ENCODE measurements at places on chromosomes 6 and 20. TPM values are rescaled to one million over a fixed set of nuclear protein-coding genes. Genes with fewer than 3 reads are reported as not detected.

The TRDN gene
- total RNA-seq, result not detected

- DNase-seq, result no peak
These were observed 14.8 kb downstream of the AKAP12 start for GRCh38 chr6:151254451-151255081.

- no peak for DNase-seq
These were observed 1.7 kb upstream of the CST4 start for GRCh38 chr20:23690581-23690980.

The POU5F1 gene
- 1.7 TPM for total RNA-seq

GRCh38 chr6:144395014-144395413 lies 109.9 kb downstream of the UTRN start:
- peak; percentile 9 for DNase-seq

The LST1 gene
- total RNA-seq, result not detected

GRCh38 chr6:125446011-125446410 lies 144.2 kb upstream of the HDDC2 start:
- no peak for DNase-seq

DNA sequence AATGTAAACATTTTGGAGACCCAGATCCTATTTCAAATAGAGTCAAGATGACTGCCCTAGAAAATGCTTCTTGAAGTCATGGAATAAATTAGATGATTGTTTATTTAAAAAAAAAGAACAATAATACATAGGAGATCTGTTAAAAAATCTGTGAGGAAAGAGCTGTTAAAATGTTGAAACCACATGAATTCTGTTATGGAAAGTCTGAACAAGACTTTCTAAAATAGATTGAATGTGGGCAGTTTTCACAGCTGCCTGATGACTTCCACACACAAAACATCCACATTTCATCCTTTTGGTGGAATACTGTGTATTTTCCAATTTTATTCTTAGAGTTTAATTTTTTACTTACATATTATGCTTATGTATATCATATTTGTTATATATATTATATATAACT lies 186.1 kb downstream of the LAMA2 start:
- no peak for DNase-seq

DNA sequence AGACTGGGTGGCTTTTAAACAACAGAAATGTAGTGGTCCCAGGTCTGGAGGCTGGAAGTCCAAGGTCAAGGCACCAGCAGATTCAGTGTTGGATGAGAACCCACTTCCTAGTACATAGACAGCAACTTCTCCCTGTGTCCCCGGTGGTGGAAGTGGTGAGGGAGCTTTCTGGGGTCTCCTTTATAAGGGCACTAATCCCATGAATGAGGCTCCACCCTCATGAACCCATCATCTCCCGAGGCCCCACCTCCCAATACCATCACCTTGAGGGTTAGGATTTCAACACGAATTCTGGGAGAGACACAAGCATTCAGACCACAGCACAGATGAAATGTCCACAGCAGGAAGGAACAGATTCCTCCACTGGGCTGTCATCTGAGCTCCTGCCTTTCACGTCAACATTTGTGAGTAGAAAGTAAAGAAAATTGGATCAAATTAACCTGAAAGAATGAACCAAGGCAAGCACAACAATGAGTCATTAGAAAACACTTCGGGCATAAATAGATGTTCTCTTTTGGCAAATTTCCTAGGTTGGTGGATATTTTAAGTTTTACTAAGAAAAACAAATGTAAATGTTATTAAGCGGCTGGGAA lies 130.7 kb downstream of the RNASET2 start:
- DNase-seq, result no peak

The C2 gene
- 0.28 TPM for total RNA-seq

DNA sequence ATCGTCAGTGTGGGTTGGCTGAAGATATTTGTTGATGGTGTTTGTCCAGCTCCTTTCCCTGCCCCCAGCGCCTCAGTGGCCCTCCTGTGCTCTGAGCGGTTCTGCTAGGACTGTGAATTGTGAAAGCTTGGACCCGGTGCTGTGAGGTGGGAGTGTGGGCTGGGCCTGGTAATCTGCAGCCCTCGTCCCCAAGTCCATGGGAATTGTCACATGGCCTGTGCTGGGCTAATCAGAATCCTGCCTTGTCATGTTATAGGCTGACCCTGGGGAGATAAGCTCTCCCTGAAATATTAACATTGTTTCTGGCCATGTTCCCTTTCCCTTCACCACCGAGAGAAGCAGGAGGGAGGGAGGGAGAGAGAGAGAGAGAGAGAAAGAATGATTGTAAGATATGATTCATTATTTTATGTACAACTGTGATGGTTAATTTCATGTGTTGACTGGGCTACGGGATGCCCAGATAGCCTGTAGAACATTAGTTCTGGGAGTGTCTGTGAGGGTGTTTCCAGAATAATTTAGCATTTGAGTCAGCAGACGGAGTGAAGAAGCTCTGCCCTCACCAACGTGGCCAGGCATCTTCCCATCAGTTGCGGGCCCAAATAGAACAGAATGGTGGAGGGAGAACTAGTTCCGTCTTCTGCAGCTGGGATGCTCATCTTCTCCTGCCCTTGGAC lies 62.4 kb downstream of the TFAP2C start:
- no peak for DNase-seq

GRCh38 chr6:165660857-165661663 lies 2.0 kb downstream of the PDE10A start:
- peak; percentile 44 for DNase-seq

The CST7 gene
- not detected for total RNA-seq

All from HT-29 (cell line).